ENCODE measurements at places on chromosomes 1 and 21. TPM values are rescaled to one million over a fixed set of nuclear protein-coding genes. Genes with fewer than 3 reads are reported as not detected.

Gene RPTN
- not detected for total RNA-seq

Gene CR1L
- total RNA-seq, result not detected

Gene FBXO44
- 19.3 TPM for total RNA-seq

Gene OR2T29
- total RNA-seq, result not detected

Gene NR0B2
- total RNA-seq, result not detected

- DNase-seq, result no peak
Observed at GRCh38 chr1:222927031-222927430, 112.2 kb downstream of the DISP1 start.

DNA sequence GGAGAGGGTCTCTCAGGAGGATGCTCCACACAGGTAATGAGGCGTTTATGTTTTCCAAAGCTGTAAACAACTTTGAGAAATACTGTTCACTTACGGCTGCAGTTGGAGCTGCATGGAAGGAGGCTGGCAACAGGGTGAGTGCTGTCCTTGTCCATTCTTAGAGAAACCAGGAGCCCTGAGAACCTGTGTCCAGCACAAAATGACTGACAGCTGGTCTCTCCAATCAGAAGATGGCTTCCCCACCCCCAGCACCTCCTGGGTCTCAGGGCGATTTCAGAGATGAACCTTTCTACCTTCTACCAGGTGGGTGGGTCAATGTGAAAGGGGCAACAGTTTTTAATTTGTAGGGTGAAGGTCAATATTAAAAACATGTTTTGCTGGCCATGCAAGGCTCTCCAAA lies 353.6 kb downstream of the NPHP4 start:
- no peak for DNase-seq

- DNase-seq, result no peak
Observed at GRCh38 chr1:41578712-41579335, 94.3 kb upstream of the EDN2 start.

DNA sequence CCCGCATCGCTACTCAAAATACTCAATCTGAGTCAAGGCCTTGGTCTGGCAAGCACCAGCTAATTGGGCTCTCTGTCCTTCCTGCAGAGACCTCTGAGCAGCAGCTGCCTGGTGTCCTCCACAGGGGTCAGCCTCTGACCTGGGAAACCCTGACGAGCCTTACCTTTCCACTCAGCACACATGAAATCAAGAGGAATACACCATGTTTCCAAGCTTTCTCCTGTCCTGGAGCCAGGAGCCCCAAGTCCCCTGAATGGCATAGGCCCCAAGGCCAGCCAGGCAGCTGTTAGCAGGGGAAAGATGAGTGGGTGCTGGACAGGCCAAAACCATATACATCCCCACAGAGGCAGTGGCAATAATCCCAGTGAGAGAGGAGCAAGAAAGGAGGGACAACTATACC lies 27.2 kb upstream of the TSPEAR start:
- no peak for DNase-seq

DNA sequence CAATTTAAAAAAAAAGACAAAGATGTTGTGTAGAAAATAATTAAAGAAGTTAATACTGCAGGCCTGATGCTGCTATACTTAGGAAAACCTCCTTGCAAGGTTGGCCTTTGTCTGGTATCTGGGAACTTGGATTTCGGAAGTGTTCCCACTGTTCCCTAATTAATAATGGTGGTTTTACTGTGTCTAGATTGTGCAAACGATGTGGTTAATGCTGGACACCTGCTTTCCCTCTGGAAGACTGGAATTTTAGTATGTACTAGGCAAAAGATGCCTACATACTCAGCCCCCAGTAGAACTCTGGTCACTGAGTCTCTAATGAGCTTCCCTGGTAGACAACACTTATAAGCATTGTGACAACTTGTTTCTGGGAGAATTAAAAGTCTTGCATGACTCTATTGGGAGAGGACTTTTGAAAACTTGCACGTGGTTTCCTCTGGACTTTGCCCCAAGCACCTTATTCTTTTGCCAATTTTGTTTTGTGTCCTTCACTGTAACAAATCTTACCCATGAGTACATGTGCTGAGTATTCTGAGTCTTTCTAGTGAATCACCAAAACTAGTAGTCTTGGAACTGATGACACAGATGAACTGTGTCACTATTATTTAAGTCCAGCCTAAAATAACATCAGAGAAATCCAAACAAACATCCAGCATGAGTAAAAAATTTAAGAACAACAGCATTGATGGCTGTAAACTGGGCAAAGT lies 40.4 kb downstream of the LIN9 start:
- DNase-seq, result no peak

DNA sequence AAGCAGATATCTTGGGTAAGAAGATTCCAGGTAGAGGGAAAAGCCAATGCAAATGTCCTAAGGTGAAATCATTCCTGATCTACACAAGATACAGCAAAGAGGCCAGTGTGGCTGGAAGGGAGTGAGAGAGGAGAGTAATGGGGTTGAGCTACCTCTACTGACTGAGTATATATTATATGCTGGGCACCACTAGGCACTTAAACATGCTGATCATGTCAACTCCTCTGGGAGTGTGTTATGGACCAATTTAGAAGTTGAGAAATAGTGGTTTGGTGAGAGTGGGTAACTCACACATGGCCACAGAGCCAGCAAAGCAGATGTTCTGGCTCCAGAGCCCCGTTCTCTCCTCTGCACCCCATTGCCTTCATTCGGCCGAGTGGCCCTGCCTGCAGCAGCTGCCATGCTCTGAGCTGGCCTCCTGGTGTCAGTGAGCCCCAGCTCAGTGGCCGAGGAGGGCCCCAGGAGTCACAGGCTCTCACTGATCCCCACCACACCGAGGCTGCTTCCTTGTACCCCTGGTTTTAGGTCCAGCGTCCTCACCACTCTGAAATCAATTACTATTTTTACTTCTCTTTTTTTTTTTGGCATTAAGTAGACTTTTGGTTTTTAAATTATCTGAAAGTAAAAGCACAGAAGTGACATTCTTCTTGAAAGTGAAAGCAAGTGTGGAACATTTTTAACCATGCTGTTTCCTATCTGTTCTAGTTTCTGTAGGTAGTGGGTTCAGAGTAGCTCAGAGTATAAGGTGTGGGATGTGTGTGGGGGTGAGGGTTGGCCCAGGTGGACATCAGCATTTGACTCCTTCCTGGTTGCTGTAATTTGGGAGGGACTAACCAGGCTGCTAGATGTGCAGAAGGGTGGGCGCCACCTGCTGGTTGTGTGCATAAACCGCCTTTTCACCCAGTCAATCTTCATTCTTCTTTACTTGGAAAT lies 45.8 kb upstream of the CRNN start:
- DNase-seq, result peak; percentile 76

DNA sequence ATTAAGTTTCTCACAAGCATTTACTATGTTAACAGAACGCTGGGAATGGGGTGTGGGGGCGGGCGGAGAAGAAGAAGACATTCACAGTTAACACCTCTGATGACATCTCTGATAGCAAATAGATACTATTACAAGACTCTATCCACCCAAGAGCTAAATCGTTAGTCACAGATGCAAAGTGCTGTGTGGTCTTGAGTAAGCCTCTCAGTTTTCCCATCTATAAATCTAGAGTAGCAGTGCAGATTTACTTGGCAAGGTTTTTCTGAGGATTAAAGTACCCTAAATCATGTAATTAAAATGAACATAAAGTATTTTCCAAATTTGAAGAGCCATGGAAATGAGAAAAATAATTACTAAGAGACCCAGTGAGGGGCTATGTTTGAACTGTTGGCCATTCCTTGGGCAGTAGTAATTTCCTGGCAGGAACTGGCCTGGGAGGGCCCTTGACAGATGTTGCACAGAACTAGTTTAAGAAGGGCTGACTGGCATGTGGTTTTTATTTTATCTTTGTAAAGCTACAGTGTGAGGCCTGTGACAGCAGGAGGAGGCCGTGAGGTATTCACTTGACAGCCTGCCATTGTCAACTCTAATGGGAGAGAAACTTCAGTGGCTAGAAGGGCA lies 58.7 kb upstream of the APOBEC4 start:
- DNase-seq, result no peak

DNA sequence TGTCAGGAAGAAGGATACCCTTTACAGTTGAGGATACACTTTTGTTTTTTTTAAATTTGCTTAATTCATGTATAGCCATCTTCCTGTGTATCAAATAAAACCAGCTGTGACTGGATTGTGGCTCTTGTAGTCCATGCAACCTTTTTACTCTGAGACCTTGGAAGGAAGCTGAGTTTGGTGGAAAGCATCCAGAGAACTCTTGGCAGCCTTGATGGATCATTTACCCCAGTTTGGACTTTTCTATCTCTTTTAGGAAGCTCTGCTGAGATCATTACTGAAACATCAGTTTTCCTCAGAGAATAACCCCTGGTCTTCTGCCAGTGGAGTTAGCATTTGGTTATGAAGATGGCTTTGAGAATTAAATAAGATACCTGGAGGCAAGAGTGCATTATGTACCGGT lies 21.2 kb upstream of the APOBEC4 start:
- no peak for DNase-seq

DNA sequence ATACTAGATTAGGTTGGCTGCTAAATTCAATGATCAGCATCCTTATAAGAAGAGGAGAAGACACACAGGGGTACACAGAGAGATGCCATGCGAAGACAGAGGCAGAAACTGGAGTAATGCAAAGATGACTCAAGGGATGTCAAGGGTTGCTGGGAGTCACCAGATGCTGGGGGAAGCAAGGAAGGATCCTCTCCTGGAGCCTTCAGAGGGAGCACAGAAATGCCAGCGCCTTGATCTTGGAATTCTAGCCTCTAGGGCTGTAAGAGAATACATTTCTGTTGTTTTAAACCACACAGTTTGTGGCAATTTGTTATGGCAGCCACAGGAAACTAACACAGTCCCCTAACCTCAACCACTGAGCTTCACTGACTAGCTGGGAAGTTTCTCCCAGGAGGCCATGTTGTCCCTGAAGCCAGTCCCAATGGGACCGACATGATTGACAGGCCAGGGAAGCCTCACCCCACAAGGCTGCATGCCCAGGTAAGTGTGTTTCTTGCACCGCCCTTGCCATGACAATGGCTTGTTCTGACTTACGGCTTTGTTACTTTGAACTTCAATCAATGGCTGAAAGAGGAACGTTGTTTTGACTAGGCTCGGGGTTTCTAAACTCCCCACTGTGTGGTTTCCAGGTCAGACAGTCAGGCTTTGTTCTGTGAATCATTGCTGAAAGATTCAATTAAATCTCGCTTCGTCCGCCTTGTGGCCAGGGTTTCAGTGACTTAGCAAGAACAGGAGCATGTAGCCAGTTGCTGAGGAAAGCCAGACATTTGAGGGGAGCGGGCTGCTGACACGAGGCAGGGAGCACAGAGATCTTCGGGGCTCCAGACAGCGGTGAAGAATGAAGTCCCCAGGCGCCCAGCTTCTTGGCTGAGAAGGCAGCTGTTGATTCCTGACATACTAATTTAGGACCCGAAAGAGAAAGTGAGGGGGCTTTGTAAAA lies 62.3 kb downstream of the RUNX1 start:
- no peak for DNase-seq

- DNase-seq, result no peak
Observed at GRCh38 chr21:33690874-33691273, 48.6 kb downstream of the ITSN1 start.

GRCh38 chr1:218496561-218496960 lies 151.4 kb downstream of the TGFB2 start:
- DNase-seq, result no peak

GRCh38 chr1:12617901-12618660 lies at the start of gene DHRS3:
Gene DHRS3 (minus strand): TSS chr1:12618210. CDS start chr1:12617348, 862 bp downstream.
- peak; percentile 92 for DNase-seq

DNA sequence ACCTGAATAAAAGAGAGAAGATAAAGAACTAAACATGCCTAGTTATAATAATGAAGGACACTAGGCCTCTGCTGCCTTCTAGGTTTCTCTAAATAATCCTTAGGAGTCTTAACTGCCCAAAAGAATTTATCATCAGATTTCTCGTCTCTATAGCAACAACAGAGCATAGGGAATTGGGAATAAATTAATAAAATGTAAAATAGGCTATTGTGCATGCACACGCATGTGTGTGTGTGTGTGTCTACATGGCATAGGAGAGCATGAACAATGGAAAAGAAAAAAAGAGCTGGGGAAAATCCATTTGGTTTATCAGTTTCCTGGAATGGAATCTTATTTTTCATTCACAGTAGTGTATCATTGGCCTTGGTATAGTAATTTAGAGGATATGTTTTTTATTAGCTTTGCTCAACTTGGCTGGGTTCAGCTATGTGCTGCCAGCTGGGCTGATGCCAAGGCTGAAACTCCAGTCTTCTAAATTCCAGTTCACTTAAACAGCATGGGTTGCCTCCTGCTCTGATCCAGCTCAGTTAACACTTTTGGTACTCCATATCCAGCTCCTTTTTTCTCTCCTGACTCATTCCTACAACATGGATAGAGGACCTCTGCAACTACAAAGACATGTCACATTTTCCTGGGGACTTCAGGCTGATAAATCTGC lies 80.6 kb upstream of the SLFNL1 start:
- peak; percentile 87 for DNase-seq

DNA sequence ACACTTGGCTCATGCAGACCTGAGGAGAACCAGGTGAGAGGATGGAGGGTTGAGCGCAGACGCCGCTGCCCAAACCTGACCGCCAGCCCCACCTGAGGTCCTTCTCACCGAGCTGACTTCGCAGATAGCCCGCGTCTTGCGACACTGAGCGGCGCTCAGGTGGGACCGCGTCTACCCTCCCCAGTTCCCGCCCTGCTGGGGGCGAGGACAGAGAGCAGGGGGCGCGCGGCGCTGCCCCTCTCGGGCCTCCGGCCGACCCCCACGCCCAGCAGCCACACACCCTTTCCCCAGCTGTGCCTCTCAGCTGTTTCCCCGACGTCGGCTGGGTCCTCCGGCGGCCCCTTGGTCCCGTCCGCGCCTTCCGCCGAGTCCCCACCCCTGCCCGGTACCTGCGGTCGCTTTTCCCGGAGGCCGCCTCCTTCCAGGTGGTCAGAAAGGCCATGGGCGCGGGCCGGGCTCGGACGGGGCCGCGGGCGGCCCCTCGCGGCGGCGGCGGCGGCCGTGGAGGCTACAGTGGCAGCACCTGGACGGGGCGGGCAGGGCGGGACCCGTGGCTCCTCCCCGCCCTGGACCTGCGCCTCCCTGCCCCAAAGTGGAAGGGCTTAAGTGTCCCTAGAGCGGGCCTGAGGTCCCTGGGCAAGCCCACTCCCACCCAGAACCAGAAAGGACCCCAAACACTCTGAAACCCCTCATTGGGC lies 14.4 kb upstream of the TTC39A start:
- DNase-seq, result no peak

GRCh38 chr1:42680921-42681683 lies 1.1 kb upstream of the YBX1 start:
- no peak for DNase-seq

DNA sequence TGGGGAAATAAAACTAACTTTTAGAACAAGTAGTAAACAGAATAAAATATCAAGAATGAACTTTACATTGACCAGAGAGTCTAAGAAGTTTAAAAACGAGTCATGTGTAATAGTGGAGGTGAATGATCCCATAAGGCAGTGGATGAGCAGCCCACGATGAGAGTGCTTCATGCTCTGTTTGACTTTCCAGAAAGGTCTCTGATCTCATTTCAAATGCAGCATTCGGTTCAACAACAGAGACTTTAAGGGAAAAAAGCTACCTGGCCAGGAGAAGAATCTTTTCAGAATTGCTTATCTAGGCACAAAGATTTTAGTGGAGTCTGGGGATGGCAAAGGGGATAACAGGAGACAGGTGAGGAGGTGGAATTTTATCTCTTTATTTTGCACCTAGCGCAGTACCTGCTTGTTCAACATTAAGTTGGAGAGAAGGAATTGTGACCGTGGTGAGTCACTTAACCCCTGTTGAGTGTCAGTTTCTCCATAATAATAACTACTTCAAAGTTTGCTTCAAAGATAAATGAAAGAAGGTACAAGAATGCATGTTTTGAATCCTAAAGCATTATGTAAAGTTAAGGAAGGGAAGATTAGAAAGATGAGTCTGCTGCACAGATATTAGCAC lies 94.9 kb upstream of the KIF26B start:
- DNase-seq, result no peak
